ENCODE measurements at places on chromosomes 3 and 15.
A peak's percentile ranks its signal among the peaks of the same experiment; 100 is the strongest.

DNA sequence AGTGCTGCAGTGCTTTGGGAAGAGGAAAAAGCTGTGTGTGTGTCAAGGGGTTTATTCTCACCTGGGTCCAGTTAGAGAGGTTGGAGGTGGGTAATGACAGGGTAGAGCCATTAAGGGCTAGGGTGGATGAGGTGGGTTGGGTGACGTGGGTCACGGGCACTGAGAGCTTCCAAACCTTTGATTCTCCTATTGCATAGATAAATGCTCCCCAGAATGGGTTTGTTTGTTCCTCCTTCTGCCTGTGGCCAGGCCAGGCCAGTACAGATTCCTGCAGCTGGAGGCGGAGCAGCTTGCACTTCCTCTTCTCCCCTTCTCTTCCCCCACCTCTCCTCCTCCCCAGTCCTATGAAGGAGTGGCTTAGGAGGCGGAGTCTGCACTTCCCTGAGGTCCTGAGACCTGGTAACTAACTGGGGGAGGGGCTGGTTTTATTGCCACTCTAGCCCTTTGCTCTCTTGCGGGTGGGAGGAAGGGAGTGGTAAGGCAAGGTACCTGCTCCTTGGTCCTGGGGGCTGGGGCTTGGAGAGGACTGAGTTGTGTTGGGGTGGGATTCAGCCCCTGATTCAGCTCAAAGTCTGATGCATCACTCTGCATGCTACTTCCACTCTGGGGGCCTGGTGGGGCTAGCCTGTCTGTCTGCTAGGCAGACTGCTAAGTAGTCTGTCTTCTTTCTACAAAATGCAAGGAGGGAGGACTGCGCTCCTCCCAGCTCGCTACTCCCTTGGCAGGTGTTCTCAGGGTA lies 3.5 kb downstream of the SPINT1 start:
- peak; percentile 97 for DNase-seq

- DNase-seq, result no peak
Measured at GRCh38 chr3:100880072-100880471, 113.1 kb downstream of the ABI3BP start.

DNA sequence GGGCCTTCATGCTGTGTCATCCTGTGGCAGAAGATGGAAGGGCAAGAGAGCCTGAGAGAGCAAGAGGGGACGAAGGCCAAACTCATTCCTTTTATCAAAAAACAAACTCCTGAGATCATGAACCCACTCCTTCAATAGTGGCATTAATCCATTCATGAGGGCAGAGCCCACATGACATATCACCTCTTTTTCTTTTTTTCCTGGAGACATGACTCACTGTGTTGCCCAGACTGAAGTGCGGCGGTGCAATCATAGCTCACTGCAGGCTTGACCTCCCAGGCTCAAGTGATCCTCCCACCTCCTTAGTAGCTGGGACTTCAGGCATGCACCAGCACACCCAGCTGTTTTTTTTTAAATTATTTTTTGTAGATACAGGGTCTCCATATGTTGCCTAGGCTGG lies 92.0 kb upstream of the RNU6-1 start:
- DNase-seq, result no peak

DNA sequence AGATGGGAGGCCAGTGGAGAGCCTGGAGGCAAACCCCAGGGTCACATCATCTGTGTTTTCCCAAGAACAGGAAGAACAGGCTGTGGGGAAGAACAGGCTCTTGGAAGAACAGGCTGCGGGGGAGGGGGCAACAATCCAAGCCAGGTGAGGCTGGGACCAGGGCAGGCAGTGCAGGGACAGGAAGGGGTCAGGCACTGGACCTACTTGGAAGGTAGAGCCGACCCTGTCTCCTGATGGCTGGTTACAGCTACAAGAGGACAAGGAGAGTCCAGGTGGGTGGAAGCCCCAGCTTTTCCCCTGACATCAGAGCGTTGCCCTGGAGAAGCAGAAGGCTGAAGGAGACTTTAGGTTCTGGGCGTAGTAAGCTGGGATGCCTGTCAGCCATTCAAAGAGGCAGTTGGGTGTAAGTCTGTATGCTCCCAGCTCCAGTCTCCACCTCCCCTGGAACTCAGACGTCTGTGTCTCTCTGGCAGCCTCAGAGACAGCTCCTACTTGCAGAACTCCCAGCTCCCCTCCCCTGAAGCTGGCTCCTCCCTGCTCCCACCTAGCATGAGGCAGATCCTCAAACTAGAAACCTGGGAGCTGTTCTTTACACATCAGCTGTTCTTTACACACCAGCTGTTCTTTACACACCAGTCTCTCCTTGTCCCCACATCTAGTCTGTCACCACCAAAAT lies 130.9 kb downstream of the DNAJB8 start:
- no peak for DNase-seq

GRCh38 chr3:198048445-198048844 lies 88.4 kb downstream of the LMLN start:
- no peak for DNase-seq

DNA sequence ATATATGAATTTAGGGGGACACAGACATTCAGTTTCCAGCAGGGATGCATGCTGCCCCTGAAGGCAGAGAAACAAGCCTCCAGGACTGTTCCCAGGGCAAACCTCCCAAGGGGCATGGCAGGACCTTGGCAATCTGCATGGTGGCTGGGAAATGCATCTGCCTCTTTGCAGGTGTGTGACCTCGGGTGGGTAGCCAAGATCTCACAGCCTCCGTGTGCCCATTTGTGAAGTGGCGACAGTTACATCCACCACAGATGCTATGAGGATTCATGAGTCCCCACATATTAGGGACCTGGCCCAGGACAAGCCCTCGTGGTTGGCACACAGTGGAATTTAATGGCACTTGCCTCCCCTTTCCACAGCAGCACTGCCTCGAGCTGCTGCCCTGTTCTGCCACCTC lies 29.9 kb downstream of the SLC28A1 start:
- DNase-seq, result no peak

GRCh38 chr15:85353516-85353915 lies 26.9 kb upstream of the AKAP13 start:
- no peak for DNase-seq

DNA sequence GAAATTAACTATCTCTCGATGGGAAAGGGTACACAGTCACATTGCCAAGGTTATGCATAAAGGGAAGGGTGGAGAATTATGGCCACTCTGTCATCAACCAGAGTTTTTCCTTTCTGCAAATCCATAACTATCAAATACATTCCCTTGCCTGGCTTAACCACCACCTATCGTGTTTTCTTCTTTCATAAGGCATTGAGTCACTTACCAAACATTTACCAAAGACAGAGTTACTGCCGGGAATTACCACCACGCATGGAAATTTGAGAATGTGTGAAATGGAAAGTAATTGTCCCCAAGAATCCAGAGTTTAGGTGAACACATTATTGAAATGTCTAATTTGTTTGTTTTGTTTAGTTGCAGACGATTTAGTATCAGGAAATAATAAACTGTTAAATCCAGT lies 134.3 kb upstream of the LRRN1 start:
- no peak for DNase-seq

- DNase-seq, result peak; percentile 65
Measured at GRCh38 chr3:17579289-17580031, 163.0 kb downstream of the TBC1D5 start.

- DNase-seq, result no peak
Measured at GRCh38 chr15:77797270-77797669, 164.6 kb upstream of the LINGO1 start.

- peak; percentile 7 for DNase-seq
Measured at GRCh38 chr3:149224736-149225594, 3.3 kb upstream of the CP start.

DNA sequence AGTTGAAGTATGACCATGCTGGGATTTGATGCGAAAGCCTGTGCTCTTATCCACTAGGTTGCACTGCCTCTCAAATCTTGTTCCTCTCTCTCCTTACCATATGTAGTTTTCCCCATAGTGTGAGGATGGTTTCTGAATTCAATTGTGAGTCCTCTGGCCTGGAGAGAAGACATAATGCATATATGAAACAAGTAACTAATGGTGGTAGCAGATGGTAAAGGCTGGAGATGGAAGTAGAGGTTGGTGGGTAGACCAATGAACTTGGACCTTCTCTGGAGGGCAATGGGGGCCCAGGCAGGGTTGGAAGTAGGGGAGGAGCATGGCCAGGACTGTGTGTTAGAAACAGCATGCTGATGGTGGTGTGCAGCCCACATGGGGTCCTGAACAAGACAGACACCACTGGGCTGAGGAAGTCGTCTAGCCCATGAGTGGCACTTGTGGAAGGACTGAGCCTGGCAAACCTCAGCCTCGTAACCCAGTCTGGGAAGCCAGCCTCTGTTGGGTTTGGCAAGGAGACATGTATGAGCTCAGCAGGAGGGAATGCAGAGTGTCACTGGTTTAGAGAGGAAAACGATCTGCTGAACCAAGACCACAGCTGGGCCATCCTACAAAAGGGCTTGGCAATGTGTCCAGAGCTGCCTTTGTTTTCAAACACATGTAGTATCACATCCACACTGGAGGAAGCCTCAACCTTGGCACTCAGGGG lies 18.5 kb upstream of the LMCD1 start:
- no peak for DNase-seq

- DNase-seq, result no peak
Measured at GRCh38 chr3:42557854-42558253, 23.9 kb downstream of the SEC22C start.

GRCh38 chr3:5349343-5349742 lies 161.8 kb downstream of the EDEM1 start:
- no peak for DNase-seq

DNA sequence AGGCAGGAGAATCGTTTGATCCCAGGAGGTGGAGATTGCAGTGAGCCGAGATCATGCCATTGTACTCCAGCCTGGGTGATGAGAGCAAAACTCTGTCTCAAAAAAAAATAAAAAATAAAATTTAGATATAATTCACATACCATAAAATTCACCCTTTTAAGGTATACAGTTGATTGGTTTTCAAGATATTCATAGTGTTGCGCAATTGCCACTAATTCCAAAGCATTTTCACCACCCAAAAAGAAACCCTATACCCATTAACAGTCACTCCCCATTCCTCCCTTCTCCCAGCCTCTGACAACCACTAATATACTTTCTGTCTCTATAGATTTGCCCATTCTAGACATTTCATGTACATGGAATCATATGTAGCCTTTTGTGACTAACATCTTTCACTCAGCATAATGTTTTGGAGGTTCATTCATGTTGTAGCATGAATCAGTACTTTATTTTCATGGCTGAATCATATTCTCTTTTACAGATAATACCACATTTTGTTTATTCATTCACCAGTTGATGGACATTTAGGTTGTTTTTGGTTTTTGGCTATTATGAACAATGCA lies 116.7 kb downstream of the RASA2 start:
- DNase-seq, result no peak

- DNase-seq, result no peak
Measured at GRCh38 chr3:133927540-133928066, 31.9 kb upstream of the RAB6B start.

GRCh38 chr3:127831723-127832172 lies 9.4 kb upstream of the MGLL start:
- DNase-seq, result peak; percentile 60

DNA sequence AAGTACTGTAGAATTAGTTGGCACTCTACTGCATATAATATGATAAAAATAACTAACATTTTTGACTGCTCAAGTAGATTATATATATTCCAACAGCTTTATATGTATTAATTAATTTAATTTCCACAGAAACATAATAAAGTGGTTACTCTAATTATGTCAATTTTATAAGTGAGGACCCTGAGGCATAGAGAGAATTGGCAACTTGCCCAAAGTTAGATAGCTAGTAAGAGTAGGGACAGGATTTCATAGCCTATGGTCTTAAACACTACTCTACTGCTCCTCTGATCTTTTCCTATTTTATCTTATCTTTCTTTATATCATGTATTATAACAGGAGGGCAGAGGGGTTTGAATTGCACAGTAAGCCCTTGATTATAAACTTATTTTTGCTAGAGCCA lies 418.7 kb upstream of the SGO1 start:
- no peak for DNase-seq

DNA sequence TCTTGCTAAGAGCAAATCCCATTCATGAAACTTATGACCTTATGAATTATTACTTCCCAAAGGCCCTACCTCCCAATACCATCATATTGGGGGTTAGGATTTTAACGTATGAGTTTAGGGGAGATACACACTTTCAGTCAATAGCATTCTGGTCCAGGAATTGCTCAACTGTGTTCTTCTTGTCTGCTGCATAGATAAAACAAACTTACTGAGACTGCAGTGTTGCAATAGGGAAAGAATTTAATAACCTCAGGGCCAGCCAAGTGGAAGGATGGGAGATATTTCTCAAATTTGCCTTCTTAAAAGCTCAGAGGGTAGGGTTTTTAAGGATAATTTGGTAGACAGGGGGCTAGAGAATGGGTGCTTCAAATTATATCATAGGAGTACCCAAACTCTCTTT lies 625.8 kb downstream of the OTOL1 start:
- DNase-seq, result no peak

GRCh38 chr15:40511093-40511471 lies 40.3 kb downstream of the CHST14 start:
- no peak for DNase-seq

GRCh38 chr3:50453907-50454306 lies 49.5 kb downstream of the CACNA2D2 start:
- no peak for DNase-seq

GRCh38 chr3:112002096-112002971 lies 3.6 kb downstream of the TAGLN3 start:
- DNase-seq, result no peak

DNA sequence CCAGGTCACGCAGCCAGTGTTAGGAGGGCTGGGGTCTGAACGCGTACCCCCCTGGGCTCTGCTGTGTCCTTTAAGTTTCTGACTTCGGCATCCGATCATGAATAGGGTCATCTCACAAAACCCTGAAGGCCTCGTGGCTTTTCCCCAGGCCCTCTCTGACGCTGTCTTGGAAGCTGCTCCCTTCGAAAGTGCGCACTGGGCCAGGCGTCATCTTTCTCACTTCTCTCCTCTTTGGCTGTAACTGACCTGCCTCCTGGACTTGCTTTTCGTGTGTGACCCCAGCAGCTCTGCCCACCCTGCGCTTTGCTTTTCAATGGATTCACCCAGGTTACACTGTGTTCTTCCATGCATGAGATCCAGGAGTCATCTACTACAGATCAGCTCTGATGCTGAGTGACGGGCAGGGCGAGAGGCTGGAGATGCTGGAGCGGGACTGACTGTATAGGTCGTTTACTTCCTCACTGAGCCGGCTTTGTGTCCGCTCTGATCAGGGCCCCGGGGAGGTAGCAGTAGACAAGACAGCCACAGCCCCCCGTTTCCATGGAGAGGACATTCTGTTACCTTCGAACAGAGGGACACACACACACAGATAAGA lies 45.0 kb upstream of the PCSK6 start:
- no peak for DNase-seq

GRCh38 chr3:139308560-139308959 lies 35.3 kb upstream of the MRPS22 start:
- DNase-seq, result no peak
